ENCODE measurements at places on chromosomes 16 and 17.

GRCh38 chr17:30559656-30560055 lies 82.4 kb downstream of the GOSR1 start:
- no peak for DNase-seq

GRCh38 chr17:75809631-75810111 lies 25.1 kb downstream of the UNK start:
- no peak for DNase-seq

- no peak for DNase-seq
Observed at GRCh38 chr17:44599298-44600175, 42.3 kb downstream of the FZD2 start.

DNA sequence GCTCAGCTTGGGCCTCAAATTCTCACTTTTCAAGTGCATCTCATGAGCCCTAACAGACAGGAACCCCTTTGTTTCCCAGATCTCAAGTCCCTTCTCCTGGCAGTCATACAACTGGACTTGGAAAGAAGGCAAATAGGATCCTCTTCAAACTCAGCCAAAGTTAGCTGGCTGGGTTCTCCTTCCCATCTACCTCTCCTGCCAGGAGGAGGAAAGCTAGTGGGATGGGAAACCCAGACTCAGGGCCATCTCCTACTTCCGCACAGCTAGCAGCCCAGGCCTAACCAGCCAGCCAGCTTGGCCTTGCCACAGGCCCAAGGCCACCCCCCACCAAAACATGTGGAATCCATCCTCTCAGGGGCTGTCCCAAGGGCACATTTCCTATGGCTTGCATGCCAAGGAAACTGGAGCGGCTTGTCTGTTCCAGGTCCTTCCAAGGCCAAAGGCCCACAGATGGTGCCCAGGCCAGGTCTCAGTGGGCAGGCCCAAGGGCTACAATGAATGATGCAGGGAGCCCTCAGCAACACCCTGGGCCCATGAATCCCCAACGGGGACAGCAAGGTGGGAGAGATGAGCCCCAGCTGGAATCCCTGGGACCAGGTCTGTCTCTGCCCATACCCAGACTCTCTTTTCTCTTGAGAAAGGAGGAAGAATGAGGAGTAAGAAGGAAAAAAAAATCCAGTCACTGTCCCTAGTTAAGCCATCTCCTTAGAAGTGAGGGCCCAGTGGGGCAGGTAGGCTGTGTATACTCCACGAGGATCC lies 1.7 kb downstream of the SMARCD2 start:
- no peak for DNase-seq

GRCh38 chr16:73546341-73546845 lies 498.5 kb upstream of the ZFHX3 start:
- DNase-seq, result no peak

DNA sequence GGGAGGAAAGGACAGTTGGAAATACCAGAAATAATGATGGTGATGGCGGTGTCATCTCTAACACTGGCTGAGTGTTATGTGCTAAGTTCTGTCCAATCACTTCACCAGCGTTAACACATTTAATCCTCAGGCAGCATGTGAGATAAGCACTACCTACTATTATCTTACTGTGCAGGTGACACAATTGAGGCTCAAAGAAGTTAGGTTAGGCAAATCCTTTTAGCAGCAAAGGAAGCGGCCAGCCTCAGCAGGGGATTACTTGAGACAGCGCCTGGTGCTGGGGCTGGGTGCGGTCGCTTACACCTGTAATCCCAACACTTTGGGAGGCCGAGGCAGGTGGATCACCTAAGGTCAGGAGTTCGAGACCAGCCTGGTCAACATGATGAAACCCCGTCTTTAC lies 18.7 kb upstream of the DHX8 start:
- no peak for DNase-seq

GRCh38 chr16:28318042-28318744 lies 25.9 kb downstream of the SBK1 start:
- DNase-seq, result no peak

DNA sequence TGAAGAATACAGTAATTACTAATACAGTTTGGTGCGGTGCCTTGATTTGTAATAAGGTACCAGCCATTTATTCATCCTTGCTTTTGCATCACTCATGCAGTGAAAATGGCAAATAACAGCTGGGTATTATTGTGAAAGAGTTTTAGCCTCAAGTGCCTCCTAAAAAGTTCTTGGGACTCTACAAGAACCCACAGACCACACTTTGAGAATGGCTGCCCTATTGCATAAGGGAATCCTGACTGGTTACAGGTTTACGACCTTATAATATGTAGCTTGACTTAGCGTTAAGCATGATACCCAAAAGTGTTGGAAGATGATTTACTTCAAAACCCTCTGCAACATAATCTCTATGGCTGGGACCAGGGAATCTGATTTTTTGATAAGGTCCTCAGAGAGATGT lies 4.2 kb downstream of the MYH13 start:
- DNase-seq, result no peak

DNA sequence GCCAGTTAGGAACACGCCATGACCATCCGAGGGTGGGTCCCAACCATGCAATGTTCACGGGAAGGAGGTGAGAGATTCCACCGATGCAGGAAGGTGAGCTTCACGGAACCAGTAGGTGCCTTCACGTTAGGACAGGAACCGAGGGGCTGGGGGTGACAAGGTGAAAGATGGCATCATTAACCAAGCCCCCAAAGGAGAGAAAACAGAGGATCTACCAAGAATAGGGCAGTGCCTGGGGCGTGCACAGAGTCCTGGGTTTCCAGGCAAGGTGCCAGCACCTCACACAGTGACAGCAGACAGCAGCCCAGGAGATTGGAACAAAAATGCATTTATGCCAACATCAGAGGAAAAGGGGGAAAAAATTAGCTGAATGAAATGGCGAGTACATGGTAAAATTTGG lies 137.9 kb downstream of the GSG1L start:
- DNase-seq, result no peak

GRCh38 chr17:66354981-66355380 lies 52.6 kb downstream of the PRKCA start:
- DNase-seq, result no peak

DNA sequence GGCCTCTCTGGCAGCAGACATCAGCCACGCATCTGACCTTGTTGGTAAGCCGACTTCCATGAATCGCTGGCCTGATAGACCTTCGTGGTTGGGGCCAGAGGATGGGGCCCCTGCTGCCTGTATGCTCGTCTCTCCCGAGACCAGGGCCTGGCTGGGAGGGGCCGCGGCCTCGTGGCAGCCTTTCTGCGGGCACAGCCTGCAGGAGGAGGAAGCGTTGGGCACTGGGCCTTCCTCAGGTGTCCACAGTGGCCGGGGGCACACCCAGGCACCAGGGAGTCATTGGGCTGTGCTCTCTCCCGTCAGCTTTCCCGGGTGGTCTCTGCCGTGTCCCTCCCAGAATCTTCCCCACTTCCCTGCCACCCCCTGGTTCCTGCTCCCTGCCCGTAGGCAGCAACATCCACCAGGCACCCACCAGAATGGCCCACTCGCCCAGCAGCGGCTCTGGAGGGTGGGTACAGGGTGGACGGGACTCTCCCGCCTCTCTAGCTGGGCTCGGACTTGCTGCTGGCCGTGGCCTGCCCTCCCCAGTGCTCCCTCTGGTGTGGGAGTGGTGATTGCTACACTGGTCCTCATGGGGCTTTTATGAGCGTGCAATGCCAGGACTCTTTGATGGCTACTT lies 6.3 kb downstream of the E4F1 start:
- no peak for DNase-seq

DNA sequence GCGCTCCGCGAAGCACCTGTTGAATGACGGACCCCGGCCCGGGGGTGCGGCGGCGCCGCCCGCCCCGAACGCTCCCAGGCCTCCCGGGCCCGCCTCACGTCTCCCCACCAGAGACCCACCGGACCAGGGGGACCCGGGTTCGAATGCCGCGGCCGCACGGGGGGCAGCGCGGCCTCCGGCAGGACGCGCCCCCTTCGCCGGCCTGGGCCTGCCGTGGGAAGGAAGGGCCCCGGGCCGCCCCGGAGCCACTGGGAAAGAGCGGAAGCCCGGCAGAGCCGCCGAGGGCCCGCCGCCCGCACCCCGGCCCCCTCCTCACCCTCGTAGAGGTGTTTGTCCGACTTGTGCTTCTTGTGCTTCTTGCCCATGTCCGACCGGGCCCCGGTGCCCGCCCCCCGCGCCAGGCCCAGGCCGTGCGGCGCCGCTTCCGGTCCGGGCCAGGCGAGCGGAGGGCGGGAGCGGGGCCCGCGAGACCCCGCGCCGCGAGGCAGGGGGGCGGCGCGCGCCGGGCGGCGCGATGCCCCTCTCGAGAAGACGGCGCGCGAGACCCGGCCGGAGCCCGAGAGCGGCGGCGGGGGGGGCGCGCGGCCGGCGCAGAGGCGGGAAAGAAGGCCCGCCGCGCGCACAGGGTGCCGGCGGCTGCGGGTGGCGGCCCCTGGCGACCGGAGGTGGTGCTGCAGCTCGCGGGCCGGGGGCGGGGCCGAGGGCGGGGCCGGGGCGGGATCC lies at the start of gene BRD7:
Gene BRD7, minus strand, starts transcription at position 579 of the 723 bp plus-strand sequence. Its CDS starts 214 bp downstream, at position 365.
- DNase-seq, result peak; percentile 73

GRCh38 chr17:279776-280175 lies 72.8 kb downstream of the RPH3AL start:
- no peak for DNase-seq

- no peak for DNase-seq
Observed at GRCh38 chr16:3175157-3176093, 12.6 kb upstream of the OR1F1 start.

GRCh38 chr16:87723226-87723623 lies 42.6 kb downstream of the KLHDC4 start:
- no peak for DNase-seq

All from Kasumi-1 (cell line).